EL (cell line): ENCODE measurements at places on chromosomes 12 and 14.

DNA sequence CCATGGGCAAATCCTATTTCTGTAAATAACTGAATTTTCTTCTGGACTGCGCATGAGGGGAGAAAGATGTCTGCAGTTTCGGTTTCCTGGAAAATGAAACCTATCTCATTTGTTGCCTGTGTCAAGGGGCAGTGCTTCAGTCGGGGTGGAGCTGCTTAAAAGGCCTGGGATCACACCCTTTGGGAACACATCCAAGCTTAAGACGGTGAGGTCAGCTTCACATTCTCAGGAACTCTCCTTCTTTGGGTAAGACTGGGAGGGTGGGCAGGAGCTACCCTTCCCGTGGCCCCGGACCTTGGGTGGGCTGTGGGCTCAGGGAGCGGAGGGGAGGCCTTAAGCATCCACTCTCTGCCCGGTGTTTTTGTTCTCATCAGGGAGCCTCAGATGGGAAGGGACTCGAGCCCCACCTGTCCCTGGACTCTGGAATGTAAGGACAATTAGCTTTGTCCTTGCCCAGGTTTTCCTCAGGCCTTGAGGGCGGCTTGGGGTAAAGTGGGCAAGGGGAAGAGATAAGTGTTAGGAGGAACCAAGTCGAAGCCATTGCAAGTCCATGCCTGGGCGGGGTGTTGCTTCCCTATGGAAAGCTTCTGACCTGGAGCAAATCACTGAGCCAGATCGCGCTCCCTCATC is at the start of gene IFI27:
Gene IFI27 (plus strand): TSS at position 185 of the 630 bp plus-strand sequence.
- peak; percentile 95 for DNase-seq

GRCh38 chr12:123966596-123966995 is 6.0 kb downstream of the CCDC92 start:
- DNase-seq, result peak; percentile 69

- peak; percentile 37 for DNase-seq
Measured at GRCh38 chr14:94689218-94689984, 77.2 kb downstream of the SERPINA3 start.

- DNase-seq, result no peak
Measured at GRCh38 chr12:109452489-109452888, 24.6 kb downstream of the KCTD10 start.

- peak; percentile 27 for DNase-seq
Measured at GRCh38 chr12:7937833-7938506, 2.0 kb upstream of the SLC2A3 start.

DNA sequence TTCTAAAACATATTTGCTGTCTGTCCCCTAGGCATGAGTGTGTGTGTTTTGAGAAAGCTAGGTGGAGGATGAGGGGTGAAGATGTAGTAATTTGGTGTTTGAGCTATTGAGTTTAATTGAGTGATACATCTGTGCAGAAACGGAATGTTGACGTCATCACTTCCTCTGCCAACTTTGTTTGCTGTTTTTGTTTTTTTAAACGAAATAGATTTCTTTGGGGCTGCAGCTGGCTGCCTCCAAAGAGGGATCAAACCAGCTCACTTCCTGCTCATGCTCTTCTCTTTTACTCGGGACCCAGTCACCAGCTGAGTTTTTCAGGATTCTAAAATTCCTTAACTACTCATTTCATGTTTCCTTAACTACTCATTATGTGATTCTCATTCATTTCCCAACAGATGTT is 19.5 kb upstream of the CRACR2A start:
- DNase-seq, result peak; percentile 38

- DNase-seq, result no peak
Measured at GRCh38 chr14:22332686-22333421, 256.2 kb downstream of the DAD1 start.

GRCh38 chr12:52727037-52727436 is 23.7 kb upstream of the KRT77 start:
- DNase-seq, result no peak

- no peak for DNase-seq
Measured at GRCh38 chr12:56479625-56480024, 8.3 kb downstream of the GLS2 start.

GRCh38 chr12:57099047-57099714 is 10.3 kb downstream of the NAB2 start:
- no peak for DNase-seq

GRCh38 chr12:75020068-75020557 is 189.5 kb downstream of the KCNC2 start:
- peak; percentile 2 for DNase-seq

- no peak for DNase-seq
Measured at GRCh38 chr12:75978677-75979076, 52.9 kb downstream of the PHLDA1 start.

DNA sequence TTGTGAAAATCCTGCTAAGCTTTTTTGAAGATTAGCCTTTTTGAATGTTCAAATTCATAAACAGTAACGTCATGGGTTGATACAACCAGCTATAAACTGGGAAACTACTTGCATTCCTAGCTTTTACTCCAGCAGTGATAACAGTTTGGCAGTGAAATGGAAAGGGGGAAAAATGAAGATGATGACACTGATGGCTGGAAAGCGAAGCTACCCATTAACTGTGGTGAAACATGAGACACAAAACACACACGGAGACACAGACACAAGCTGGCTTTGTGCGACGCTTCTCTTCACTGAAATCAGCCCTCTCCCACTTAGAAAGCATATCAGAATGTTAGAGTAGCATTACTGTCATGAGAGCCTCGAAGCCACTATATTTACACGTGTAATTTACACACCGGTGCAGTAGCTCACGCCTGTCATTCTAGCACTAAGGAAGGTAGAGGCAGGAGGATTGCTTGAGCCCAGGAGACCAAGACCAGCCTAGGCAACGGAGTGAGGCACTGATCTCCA is 15.7 kb downstream of the VPS37B start:
- DNase-seq, result no peak

DNA sequence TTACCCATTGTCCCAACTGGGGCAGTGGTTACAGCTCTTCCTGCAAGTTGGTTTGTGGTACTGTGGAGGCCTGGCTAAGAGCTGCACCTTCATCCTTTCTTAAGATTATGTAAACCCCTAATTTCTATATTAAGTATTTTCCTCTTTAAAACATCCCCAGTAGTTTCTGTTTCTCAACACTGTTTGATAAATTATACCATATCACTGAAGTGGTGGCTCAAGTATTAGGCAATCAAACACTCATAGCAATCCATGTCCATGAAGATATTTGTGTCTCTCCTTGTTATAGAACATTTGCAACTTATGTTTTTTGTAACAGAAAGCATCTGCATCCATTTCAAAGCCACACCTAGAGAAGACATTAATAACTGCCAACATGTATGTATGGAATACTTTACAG is 31.8 kb downstream of the ATXN3 start:
- no peak for DNase-seq

GRCh38 chr12:87428701-87429277 is 600.4 kb downstream of the C12orf50 start:
- no peak for DNase-seq

- DNase-seq, result no peak
Measured at GRCh38 chr14:31122098-31122611, 85.4 kb downstream of the HECTD1 start.

DNA sequence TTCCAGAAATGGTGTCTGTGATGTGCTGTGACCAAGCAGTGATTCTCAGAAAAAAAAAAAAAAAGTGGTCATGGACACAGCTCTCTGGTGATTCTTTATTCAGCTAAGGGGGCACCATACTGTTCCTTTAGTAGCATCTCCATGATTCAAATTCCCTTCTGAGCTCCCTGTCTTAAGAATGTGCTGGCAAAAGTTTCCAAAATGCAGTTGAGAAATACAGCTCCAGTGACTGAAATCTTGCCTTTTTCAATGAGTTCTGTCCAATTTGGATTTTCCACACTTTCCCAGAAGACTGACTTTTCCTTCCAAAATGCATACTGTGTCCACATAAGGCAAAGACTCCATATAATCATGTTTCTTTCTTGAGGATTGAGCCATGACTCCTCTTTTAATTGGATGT is 24.3 kb upstream of the CPM start:
- no peak for DNase-seq

- peak; percentile 98 for DNase-seq
Measured at GRCh38 chr12:89162589-89163261, 189.6 kb downstream of the DUSP6 start.

DNA sequence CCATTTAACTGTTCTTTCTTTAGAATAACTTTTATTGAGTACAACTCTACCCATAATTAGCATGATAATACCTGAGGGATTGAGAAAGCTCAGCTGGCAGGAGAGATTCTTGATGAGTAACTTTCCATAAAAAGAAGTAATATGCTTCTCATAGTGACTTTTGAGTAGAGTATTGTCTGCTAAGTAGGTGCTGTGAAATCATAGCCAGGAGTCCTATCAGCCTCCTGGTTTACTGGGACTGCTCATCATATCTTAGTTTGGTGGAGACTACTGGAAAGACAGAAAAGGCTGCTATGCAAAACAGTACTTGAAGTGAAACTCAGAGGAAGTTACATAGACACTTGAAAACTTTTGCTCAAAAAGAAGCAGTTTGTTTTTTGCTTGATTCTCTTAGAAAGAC is 113.3 kb upstream of the ATP2B1 start:
- DNase-seq, result no peak

- no peak for DNase-seq
Measured at GRCh38 chr14:29528889-29529288, 398.8 kb downstream of the PRKD1 start.

- no peak for DNase-seq
Measured at GRCh38 chr14:53786045-53786444, 170.6 kb downstream of the BMP4 start.

DNA sequence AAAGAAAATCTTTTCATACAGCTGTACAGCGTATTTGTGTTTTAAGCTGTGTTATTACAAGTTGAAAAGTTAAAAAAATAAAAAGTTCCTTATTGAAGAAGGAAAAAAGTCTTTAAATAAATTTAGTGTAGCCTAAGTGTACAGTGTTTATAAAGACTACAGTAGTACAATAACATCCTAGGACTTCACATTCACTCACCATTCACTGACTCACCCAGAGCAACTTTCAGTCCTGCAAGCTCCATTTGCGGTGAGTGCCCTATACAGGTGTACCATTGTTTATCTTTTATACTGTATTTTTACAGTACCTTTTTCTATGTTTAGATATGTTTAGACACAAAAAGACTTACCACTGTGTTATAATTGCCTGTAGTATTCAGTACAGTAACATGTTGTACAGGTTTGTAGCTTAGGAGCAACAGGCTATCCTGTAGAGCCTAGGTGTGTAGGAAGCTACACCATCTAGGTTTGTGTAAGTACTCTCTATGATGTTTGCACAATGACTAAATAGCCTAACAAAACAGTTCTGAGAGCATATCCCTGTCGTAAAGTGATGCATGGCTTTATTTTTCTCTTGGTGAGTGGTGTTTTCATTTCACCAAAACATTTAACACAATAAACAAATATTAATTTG is 275.2 kb downstream of the DACT1 start:
- no peak for DNase-seq

DNA sequence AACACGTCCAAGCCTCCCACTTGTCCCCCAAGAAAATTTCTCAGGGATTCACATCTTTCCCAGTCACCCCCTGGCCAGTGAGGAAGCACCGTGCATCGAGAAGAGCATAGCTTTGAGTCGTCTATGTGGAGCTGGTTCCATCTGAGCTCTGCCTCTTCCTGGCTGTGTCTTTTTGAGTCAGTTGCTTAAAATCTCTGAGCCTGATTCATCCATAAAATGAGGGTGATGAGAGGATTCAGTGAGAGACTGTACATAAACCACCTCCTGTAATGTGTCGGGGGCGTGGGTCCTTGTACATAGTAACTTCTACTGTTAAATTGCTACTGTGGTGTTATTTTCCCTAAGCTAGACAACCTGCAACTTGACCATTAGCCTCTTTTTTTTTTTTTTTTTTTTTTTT is 13.8 kb downstream of the CD9 start:
- DNase-seq, result no peak

- no peak for DNase-seq
Measured at GRCh38 chr14:53520078-53520928, 367.2 kb upstream of the DDHD1 start.

DNA sequence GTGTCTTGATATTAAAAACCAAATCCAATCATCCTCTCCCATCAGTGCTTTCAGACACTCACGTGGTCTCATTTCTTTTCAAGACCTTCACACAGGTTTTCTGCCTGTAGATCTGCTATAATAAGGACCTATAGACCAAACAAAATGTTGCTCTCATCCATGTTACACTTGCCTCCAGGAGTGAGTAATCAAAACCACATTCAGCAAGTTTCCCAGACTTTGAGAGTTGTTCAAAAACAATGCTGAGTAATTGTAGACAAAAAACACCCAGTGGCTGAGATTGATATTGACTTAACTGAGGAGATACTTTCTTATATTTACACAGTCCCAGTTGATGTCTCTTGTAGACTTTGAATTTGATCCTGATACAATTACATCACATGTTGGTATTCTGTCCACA is 383.1 kb downstream of the TMEM132D start:
- DNase-seq, result no peak

- DNase-seq, result peak; percentile 57
Measured at GRCh38 chr14:30291216-30291615, 267.7 kb upstream of the G2E3 start.

DNA sequence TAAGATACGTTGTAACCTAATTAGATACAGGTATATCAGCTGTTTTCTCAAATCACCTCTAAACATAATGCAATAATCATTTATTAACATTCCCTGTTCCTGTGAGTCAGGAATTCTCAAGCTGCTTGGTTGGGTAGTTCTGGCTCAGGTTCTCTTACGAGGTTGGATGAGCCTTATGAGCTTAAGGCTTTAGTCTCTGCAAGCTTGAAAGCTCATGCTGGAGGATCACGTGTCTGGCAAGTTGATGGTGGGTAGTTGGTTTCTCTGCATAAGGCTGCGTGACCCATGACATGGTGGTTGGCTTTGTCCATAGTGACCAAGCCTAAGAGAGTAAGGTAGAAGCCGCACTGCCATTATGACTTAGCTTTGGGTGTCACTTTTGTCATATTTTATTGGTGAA is 62.0 kb downstream of the PLEKHA5 start:
- DNase-seq, result no peak

GRCh38 chr14:61750708-61751474 is 11.3 kb upstream of the SNAPC1 start:
- peak; percentile 78 for DNase-seq

DNA sequence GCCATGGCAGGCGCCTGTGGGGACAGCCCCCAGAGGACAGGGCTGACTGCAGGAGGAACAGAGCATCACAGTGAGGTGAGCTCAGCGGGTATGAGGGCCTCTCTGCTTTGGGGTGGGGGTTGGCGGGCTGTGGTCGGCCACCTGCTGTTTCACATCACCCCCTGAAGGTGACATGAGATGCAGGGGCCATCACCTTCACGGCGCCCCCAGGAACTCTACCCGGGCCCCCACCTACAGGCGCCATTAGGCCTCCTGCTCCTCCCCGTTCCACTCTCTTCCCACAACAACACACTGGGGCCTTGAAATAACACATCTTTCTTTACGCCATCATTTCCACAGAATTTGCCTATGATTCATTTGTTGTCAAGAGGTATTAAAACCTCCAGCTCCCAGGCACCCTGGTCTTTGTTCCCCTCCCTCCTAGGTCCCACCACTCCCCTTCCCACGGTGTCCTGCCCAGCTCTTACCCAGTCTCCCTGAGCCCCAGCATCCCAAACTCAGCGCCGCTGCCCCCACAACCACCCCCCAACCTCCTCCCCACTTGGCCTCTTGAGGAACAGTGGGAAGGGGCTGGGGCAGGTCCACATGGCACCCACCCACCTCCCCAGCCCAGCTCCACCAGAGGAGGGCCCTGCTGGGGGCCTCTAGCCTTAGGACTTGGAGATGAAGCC is 12.7 kb upstream of the HDAC7 start:
- no peak for DNase-seq

GRCh38 chr12:91413581-91414546 is 231.2 kb upstream of the DCN start:
- DNase-seq, result peak; percentile 3

GRCh38 chr12:3931206-3931605 is 58.0 kb upstream of the PARP11 start:
- DNase-seq, result no peak

GRCh38 chr12:6376870-6377666 is 1.7 kb upstream of the SCNN1A start:
- DNase-seq, result no peak
